ENCODE measurements at places on chromosomes 1 and 21.
A peak's percentile ranks its signal among the peaks of the same experiment; 100 is the strongest.

GRCh38 chr1:230752407-230752806, 5.2 kb downstream of the CAPN9 start:
- DNase-seq: no peak

DNA sequence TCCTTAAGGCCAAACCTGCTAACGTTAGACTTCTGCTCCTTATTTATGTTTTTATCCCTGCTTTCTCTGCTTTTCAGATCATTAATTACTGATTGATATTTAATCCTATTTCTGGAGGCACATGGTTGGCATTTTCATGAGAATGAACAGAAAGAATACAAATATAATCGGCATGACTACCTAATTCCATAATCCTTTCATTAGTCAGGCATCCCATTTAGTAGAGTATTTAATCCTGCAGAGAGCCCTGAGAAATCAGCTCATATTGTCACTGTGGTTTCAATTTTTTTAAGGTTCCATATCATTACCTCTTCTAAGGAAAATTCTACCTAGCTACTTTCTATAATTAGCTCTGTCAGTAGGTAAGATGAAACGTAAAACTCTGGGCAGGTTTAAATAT, 238.8 kb downstream of the NCAM2 start:
- DNase-seq: no peak

DNA sequence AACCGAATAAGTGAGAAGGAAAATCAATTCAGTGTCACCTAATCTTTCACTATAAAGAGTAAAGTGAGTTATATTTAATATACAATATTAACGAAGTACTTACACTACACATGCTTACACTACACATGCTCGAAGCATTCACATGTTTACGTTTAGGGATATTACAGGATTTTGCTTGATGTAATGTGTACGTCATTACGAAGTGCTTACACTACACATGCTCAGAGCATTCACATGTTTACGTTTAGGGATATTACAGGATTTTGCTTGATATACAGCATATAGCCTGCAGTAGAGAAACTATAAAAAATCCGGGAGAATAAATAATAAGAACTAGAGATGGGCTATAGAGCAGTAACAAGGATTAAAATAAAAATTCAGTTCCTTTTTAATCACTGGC, 538.8 kb upstream of the CXADR start:
- no peak for DNase-seq

- DNase-seq: peak; percentile 44
Observed at GRCh38 chr1:18597160-18598042, 33.2 kb upstream of the PAX7 start.

- no peak for DNase-seq
Observed at GRCh38 chr1:161390559-161390858, 22.8 kb upstream of the CFAP126 start.

GRCh38 chr1:44290250-44291094, 64.6 kb downstream of the ERI3 start:
- no peak for DNase-seq

- no peak for DNase-seq
Observed at GRCh38 chr1:25689686-25690381, 73.2 kb downstream of the MAN1C1 start.

GRCh38 chr1:25195835-25196234, 36.5 kb downstream of the SYF2 start:
- DNase-seq: peak; percentile 27

DNA sequence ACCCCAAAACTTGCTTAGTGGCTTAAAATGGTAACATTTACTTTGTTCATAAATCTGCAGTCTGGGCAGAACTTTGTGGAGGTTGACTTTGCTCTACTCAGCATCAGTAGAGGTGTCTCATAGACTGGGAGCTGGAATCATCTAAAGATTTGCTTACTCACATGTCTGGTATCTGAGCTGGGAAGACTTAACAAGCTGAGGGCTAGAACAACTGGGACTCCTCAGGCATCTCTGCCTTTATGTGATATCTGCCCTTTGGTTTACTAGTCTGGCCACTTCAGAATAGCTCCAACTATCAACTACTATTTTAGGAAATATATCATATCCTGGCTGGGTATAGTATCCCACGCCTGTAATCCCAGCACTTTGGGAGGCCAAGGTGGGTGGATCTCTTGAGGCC, 82.5 kb downstream of the C4BPA start:
- no peak for DNase-seq

DNA sequence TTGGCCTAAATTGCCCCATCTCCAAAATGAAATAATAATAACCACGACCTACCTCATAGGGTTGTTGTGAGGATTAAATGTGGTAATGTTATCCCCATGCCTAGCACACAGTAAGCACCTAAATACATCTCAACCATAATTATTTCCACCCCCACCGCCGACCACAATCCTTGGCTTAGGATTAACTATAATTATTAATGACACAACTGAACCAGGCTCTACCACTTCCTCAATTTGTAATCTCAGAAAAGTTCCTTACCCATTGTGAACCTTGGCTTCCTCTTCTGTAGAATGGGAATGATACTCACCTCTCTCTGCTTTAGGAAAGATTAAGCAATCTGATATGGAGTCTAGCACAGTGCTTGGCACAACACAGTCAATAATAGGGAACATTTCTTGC, 44.3 kb upstream of the TACSTD2 start:
- no peak for DNase-seq

DNA sequence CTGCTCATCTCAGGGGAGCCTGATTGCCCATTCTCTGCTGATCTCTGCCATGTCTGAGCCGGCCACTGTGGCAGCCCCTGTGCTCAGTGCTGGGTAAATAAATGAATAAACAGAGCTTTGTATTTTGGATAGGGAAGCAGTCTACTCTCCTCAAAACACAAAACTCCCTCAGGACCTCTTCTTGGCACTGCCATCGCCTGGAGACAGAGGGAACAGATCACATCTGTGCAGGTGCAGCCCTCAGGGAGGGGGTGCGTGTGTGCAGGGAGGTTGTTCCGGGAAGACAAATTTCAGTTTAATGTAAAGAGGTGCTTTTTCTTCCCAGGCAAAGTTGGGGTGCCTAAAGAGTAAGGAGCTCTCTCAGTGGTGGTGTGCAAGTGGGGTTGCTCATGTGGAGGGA, 7.7 kb upstream of the FAM167B start:
- DNase-seq: peak; percentile 42

GRCh38 chr1:71228742-71229365, 148.0 kb upstream of the ZRANB2 start:
- DNase-seq: no peak

DNA sequence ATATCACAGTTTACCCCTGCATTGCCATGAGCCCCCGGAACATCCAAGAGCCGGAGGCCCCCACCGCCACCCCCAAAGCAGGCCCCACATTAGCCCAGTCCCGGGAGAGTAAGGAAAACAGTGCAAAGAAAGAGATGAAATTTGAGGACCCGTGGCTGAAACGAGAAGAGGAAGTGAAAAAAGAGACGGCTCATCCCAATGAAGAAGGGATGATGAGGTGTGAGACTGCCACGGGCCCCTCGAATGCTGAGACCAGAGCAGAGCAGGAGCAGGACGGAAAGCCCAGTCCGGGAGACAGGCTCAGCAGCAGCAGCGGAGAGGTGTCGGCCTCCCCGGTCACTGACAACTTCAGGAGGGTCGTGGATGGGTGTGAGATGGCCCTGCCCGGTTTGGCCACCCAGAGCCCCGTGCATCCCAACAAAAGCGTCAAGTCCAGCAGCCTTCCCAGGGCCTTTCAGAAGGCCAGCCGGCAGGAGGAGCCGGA, 532.4 kb downstream of the KIF26B start:
- no peak for DNase-seq

GRCh38 chr1:165629848-165630628, 996 bp upstream of the MGST3 start:
- DNase-seq: peak; percentile 78

DNA sequence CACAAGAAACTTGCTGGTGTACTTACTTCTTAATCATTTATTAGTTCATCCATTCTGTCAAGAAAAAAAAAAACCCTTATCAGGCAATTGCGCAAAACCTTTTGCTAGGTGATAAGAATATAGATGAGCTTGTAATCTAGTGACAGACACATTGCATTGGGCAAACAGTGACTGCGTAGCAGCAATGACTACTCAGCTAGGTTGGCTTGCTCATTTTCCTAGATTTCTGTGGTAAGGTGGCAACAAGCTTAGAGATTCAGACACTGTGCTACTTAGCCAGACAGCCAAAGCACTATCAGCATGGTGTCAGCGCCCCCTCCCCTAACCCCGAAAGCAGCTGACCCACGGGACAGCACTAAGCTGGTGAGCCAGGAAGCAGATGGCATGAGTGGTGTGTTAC, 203.1 kb downstream of the BARHL2 start:
- DNase-seq: no peak

GRCh38 chr1:76713535-76713934, 153.7 kb upstream of the ST6GALNAC5 start:
- no peak for DNase-seq

GRCh38 chr1:107293901-107294613, 153.2 kb downstream of the NTNG1 start:
- DNase-seq: no peak

DNA sequence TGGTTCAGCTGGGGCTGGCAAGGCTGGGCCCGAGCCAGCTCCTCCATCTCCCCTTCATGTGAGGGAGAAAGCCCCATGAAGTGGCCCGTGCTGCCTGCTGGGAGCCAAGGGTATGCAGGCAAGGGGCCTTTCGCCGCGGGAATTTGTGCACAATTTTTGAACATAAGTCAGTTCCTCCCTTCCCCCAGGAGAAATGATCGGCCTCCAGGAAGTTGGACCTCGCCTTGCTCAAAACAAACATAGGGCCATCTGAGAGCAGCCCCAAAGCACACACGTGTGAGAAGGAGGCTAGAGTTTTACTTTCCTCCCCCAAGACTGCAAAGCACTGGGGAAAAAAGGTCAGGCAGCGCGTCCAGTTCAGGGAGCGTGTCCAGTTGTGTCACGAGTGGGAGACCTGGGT, 64.7 kb downstream of the PRDM16 start:
- no peak for DNase-seq

- peak; percentile 26 for DNase-seq
Observed at GRCh38 chr1:219837274-219837993, 90.9 kb downstream of the SLC30A10 start.

DNA sequence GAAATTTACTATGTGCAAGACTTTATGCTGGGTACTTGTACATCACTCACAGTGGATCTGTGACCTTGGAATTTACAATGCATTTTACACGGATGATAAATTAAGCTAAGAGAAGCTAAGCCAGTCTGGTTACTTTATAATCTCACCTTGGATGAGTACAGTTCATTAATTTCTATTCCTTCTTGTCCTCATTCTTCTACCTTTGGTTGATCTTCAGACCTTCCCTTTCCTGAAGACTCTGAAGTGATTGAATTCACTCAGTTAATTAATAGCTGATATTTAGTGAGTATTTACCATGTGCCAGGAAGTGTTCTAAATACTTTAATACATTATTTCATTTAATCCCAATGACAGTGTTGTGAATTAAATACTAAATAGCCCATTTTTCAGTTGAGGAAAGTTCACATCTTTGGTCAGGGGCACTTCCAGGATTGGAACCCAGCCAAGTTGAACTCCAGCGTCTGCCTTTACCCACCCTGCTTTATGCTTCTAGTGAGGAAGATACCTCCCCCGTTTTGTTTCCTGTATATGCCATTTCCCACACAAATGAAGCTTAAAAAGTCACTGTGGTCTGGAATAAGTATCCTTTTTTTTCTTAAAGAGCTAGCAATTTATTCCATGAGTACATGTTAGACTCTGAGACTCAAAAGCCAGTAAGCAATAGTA, 146.6 kb downstream of the TLR5 start:
- no peak for DNase-seq

GRCh38 chr1:7679873-7680206, 91.3 kb upstream of the VAMP3 start:
- DNase-seq: no peak

DNA sequence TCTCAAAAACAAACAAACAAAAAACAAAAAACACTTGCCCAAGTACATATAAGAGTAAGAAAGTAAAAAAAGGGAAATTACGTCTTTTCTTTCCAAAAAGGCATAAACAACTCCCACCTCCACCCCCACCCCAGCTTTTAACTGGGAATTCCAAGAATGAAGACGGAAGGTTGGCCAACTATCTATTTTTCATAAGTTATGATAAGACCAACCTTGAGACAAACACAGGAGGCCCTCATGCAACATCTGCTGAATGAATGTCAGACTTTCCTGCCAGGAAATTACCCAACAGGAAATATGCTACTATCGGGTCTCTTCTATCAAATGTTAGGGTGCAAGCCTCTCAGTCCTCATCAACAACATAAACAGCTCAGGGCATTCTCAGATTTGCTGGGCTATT, 1.9 kb downstream of the BSDC1 start:
- DNase-seq: no peak

DNA sequence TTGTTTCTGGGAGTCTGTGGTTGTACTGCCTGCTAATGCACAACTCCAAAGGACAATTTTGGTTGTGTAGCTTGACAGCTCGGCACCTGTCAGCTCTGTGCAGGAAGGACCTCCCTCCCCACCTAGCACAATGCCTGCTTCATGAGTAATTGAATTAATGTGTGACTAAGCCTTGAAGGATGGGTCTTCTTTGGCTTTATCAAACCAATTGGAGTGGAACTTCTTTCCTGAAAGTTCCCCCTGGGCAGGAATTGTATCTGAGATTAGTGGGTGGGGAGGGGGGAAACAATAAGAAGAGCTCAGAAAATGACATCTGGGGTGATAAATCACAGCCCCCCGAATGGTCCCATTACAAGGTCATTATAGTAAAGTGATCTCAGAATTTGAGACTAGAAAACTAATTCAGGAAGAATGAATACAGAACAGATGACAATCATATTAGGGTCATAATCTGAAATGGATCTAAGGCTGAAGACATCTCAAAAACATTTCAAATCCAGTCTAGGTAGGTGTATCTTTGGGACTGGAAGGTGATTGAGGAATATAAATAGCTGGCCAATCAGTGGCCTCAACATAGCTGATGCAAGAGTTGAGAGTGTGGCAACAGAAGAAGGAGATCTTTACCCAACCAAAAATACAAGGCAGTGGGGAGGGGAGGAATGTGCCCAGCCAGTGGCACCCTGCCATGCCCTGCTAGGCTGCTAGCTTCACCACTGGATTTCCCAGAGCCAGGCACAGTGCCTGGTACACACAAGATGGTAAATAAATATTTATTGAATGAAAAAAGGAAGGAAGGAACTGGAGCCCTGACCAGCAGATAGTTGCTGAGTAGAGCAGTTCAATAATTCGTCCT, 10.1 kb upstream of the SESN2 start:
- no peak for DNase-seq

GRCh38 chr1:19910650-19911049, 12.8 kb downstream of the PLA2G2E start:
- DNase-seq: no peak

DNA sequence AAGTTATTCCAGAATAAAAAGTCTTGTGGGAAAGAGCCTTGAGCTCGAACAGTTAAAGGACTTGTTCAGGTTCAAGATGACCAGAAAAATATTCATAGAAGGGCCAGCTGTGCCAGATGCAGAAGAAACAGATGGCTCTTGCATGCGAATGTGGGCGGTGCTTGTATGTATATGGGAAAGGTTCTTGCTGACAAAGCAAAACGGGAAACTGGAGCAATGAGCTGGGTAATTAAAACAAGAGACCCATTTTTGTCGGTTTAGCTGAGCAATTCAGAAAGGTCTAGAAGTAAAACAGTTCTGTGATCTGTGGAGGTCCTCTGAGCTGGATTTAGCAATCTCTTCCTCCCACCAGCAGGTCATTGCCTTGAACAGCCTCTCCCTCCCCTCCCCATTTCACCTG, 107.2 kb upstream of the MARK1 start:
- no peak for DNase-seq

GRCh38 chr1:12472798-12473551, 145.0 kb downstream of the DHRS3 start:
- no peak for DNase-seq

All from NCI-H1105 (cell line).